ENCODE measurements at places on chromosomes 5 and 9. TPM values are rescaled to one million over a fixed set of nuclear protein-coding genes. Genes with fewer than 3 reads are reported as not detected.

- no peak for DNase-seq
Measured at GRCh38 chr9:109088221-109088620, 31.5 kb downstream of the TMEM245 start.

GRCh38 chr9:113993838-113994540 is 84.1 kb downstream of the AMBP start:
- DNase-seq = peak; percentile 77

GRCh38 chr9:68473790-68474189 is 66.9 kb downstream of the TMEM252 start:
- no peak for DNase-seq

DNA sequence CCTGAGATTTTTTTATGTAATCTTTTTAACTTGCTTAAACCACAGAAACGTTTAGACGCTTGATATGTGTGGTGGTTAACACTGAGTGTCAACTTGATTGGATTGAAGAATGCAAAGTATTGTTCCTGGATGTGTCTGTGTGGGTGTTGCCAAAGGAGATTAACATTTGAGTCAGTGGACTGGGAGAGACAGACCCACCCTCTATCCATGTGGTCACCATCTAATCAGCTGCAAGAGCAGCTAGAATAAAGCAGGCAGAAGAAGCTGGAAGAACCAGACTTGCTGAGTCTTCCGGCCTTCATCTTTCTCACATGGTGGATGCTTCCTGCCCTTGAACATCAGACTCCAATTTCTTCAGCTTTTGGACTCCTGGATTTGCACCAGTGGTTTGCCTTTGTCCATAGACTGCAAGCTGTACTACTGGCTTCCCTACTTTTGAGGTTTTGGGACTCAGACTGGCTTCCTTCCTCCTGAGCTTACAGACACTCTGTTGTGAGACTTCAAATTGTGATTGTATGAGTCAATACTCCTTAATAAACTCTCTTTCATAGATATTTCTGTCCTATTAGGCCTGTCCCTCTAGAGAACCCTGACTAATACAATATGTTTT is 816.0 kb upstream of the CDH9 start:
- peak; percentile 28 for DNase-seq

- no peak for DNase-seq
Measured at GRCh38 chr5:145768863-145769262, 66.3 kb downstream of the PRELID2 start.

Gene RASGRF2
- 8.5 TPM for total RNA-seq

Gene GPR151
- total RNA-seq = not detected

Gene SPINK13
- total RNA-seq = not detected
